ENCODE measurements at places on chromosomes 4 and X.

DNA sequence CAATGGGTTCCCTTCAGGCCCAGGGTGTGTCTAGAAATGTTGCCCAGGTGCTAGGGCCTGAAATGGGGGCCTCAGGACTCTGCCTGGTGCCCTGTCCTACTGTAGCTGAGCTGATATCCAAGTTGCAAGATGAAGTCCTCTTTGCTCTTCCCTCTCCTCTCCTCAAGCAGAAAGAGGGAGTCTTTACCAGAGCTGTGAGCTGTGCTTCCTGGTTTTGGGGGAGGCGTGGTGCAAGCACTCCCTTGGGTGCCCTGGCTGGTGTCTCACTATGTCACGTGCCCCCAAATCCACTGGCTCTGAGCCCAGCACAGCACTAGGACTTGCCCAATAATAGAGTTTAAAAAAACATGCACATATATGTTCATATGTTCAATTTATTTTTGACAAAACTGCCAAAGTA, 29.3 kb upstream of the CT47A1 start:
- DNase-seq: no peak

DNA sequence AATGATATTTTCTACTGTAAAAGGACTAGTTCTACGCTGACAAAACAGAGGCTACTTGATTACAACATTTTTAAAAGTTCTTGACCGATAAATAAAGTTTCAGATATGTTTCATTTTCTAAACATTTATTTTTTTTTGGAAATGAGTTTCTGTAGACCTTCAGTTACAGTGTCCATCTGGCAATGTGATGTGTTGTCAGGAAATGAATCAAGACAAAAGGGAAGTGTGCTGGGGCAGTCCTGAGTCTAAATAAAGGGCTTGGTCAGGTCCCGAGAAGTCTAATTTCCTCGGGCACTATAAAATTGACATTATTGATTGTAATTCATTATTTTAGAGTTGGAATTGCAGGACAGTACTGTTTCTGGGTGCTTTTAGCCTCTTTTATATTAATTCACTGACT, 57.0 kb upstream of the FTHL17 start:
- DNase-seq: no peak

GRCh38 chr4:186730621-186731020, 7.0 kb upstream of the FAT1 start:
- no peak for DNase-seq

- DNase-seq: no peak
These were observed 147.6 kb upstream of the DIPK2B start for GRCh38 chrX:45348296-45348695.

DNA sequence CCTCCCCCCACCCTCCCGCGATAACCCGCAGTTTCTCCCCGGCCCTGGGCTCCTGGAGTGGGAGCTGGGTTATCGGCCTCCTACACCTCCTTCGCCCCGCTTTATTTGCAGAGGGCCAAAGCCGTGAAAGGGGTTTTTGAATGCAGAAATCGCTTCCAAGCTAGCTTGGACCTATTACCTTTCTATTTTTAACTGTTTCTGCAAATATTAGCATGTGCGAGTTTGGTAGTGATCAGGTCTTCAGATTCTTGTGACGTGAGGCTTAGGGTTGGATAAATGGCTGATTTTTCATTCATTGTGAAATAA, 1.3 kb downstream of the USP9X start:
- DNase-seq: no peak

- peak; percentile 75 for DNase-seq
These were observed 98.9 kb downstream of the ATXN3L start for GRCh38 chrX:13220916-13221315.

DNA sequence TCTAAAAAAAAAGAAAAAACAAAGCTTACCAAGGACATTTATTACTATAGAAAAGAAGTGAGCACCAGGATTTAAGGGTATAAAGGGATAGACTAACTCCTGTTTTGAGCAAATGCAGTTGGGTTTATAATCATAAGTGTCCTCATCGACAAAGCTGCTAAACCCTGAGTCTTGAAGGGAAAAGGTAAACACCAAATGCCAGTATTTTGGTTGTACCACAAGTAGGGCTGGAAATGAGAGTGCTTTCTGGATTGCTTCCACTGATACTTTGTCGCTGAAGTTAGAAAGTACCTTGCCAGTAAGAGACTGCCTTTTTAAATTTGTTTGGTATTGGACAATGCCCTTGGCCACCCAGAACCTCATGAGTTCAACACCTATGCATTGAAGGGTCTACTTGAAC, 53.7 kb downstream of the WDFY3 start:
- no peak for DNase-seq

DNA sequence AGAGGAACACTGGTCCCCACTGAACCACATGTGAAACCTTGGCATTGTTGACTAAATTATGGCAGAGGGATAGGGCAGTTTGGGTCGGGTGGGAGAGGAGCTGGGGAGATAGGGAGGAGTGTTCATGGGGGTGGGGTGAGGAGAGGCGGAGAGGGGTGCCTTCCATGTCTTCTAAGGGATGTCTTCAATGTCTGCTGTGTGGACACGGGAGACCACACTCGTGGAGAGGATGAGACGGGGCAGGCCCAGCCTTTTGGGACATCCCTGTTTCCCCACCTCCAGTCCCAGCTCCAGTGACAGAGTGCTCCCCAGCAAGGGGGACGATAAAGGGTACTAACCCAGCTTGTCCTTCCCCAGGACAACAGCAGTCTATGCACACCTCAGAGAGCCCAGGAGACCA, 146.4 kb upstream of the MAMLD1 start:
- DNase-seq: no peak

GRCh38 chr4:11724731-11725130, 296.0 kb upstream of the HS3ST1 start:
- peak; percentile 68 for DNase-seq

GRCh38 chr4:81021981-81022380, 8.5 kb upstream of the BMP3 start:
- no peak for DNase-seq

- DNase-seq: no peak
These were observed 58.9 kb downstream of the TLR10 start for GRCh38 chr4:38723726-38724474.

- no peak for DNase-seq
These were observed 428.9 kb downstream of the EPHA5 start for GRCh38 chr4:65241257-65241997.

GRCh38 chrX:136219893-136220292, 31.3 kb downstream of the MAP7D3 start:
- DNase-seq: no peak

DNA sequence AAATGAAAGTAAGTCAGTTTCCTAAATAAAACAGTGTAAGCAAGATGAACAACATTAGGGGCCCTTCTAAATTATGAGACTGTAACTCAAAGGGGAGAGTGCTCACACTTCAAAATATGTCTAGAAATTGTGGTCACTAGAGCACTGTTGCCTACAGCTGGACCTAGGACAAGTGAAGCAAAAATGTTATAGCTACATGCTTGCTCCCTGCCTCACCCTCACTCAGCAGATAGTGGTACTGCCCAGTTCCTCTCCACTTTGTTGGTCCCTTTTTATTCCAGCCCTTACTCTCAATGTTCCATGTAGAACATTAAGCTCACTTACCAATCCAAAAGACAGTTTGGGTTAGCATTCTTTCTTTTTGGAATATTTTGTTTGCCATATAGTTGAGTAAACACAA, 147.3 kb downstream of the GRIA3 start:
- DNase-seq: no peak

- peak; percentile 45 for DNase-seq
These were observed 93.9 kb upstream of the JADE1 start for GRCh38 chr4:128715616-128716015.

DNA sequence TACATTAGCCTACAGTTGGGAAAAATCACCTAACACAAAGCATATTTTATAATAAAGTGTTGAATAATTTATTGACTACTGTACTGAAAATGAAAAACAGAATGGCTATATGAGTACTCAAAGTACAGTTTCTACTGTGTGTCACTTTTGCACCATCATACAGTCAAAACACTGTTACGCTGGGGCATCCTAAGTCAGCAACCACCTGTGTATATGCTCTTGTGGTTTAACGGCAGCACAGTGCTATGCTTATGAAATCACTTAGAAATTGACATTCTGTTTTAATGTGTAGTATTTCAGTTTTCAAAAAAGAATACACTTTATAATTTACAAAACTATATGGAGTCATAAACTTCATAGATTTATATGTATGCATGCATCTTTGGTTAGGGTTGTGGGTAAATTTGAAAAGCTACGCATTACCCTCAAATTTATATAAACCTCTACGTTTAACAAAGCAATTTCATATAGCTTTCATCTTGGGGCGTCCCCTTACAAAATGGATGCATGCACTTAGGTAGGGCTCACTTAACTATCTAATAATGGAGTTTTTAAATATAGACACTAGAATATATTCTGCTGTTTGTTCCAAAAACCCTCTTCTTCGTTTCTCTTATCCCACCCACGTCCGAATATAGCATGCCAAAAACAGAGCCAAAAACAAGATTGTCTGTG, 690 bp upstream of the NEIL3 start:
- no peak for DNase-seq

DNA sequence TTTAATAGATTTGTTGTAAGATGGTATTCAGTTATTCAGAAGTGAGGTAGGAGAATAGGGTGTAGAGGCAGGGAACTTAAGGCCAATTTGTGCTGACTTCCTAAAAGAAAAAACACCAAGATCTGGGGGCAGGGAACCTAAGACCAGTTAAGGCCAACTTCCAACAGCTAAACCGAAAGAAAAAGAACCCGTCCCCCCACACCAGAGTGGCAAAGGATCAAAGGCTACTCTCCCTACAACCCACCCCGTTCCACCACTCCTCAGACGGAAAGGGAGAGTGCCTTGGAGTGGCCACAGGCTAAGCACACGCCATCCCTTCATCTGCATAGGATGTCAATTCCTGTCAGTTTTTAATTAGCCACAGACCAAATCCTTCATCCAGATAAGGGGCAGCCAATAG, 3.7 kb upstream of the ZNF718 start:
- no peak for DNase-seq

GRCh38 chr4:108540536-108540935, 79.8 kb upstream of the RPL34 start:
- DNase-seq: no peak

GRCh38 chrX:154093965-154094364, 3.6 kb downstream of the MECP2 start:
- no peak for DNase-seq

GRCh38 chr4:173538148-173538908, 8.3 kb upstream of the HAND2 start:
- no peak for DNase-seq

DNA sequence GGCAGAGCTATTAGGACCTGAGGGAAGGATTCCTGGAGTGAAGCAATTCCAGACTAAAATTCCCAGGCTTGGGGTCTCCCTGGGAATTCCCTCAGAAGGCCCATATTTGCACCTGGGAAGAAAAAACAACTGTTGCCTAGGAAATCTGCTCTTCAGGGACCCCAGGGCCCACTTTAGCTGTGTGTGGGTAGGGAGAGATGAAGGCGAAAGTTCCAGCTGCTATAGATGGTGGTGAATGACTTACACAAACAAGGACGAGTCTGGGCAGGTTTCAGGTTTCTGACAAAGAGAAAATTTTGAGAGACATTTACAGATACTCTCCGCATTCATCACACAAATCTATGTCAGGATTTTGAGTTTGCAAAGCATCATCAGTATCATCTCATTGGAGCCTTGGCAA, 126.1 kb downstream of the GPC3 start:
- DNase-seq: no peak

- DNase-seq: no peak
These were observed 85.2 kb upstream of the LNX1 start for GRCh38 chr4:53676402-53676871.

DNA sequence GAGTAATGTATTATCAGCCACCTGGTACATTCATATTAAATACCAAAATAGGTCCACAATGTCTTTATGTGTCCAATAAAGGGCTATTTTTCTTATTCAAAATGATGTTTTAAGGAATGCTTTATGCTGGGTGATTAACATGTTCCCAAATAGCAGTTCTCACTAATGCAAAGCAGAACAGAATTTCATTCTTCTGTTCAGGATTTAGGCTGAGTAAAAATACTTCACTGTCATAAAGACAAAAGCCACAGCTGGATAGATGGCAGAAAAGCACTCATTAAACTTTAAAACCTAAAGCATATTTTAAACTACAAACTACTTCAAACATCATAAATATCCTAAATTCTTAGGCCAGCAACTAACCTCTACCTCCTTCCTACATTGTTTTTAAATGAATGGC, 244.0 kb downstream of the TMA16 start:
- no peak for DNase-seq

DNA sequence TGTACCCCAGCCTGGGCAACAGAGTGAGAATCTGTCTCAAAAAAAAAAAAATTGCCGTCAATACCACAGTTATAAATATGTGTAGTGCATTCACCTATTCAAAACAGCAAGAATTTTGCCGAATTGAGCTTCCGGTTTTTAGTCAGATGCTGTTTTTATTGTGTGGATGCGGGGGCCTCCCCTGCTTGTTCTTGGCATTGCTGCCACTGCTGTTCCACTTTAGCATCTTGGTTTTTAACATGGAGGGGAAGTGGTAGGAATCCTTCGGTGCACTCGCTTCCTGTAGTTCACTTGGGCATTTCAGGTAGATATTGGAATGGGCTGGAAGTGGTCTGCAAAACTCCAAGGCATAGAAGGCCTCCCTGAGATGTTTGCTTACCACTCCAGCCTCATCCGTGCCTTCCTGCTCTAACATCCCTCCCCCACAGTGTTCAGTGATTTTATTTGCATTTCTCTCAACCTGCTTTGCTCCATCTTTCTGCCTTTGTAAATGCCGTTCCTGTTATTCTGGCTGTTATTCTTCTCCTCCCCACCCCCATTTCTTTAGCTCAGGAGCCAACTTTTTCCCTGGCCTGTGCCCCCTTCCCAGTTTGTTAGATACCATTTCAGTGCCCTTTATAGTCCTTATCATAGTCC, 25.5 kb downstream of the MOB1B start:
- DNase-seq: no peak

DNA sequence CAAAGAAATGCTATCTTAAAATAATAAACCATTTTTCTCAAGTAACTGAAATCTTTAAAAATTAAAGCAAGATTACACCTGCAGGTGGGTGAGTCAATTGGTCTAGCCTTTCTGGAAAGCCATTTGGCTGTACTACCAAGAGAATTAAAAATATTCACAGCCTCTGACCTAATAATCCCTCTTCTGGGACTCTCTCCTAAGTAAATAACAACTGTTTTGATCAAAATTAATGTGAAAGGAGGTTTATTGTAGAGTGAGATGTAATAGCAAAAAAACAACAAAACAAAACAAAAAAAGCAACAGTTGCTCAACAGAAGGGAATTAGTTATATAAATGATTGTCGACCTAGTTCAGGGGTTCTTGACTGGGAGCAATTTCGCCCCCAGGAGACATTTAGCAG, 89.0 kb downstream of the GEMIN8 start:
- no peak for DNase-seq

- DNase-seq: no peak
These were observed 173.1 kb upstream of the VCX3A start for GRCh38 chrX:6708041-6708440.

DNA sequence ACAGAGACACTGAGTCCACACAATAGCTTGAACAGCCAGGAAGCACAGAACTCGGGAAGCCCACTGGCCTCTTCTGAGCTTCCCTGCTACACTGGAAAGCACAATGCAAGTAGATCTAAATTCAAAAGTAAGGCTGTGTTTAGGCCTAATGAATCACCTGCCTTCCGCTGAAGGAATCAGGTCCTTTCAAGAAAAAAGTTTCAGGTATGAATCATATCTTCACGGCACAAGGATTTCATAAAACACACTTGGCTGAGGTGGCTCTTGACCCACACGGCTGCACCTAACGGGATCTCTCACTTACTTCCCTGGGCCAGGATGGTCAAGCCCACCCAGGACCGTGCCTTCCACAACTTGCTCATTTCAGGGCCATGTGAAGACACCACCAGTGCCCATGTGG, 59.3 kb downstream of the IRF2 start:
- DNase-seq: no peak
